Activated T-helper 2 cell treated with anti-CD3 and anti-CD28 coated beads, Interferon-gamma antibody, Interleukin-2, Interleukin-4, amounts not matched to agents 10 μg/mL and 5 μg/mL and 100 μg/mL, durations not matched to agents 14 hours and 24 hours and 36 hours (primary cell): ENCODE measurements at places on chromosomes 7 and 10.

DNA sequence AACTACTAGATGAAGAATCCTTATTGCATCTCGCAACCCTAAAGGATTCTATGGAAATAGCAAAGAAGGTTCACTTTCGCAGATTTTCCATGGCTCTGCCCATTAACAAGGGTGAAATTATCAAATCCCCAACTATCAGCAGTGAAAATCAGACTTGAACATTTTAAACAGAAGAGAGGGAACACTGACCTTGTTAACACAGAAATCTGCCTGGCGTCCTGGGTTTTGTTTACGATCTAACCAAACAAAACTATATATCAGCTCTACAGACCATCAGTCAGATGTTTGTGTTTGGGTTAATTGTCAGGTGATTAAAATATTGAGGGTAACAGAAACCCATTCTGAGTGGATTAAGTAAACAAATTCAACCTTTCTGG is 1.9 kb downstream of the CTTNBP2 start:
- no peak for DNase-seq

DNA sequence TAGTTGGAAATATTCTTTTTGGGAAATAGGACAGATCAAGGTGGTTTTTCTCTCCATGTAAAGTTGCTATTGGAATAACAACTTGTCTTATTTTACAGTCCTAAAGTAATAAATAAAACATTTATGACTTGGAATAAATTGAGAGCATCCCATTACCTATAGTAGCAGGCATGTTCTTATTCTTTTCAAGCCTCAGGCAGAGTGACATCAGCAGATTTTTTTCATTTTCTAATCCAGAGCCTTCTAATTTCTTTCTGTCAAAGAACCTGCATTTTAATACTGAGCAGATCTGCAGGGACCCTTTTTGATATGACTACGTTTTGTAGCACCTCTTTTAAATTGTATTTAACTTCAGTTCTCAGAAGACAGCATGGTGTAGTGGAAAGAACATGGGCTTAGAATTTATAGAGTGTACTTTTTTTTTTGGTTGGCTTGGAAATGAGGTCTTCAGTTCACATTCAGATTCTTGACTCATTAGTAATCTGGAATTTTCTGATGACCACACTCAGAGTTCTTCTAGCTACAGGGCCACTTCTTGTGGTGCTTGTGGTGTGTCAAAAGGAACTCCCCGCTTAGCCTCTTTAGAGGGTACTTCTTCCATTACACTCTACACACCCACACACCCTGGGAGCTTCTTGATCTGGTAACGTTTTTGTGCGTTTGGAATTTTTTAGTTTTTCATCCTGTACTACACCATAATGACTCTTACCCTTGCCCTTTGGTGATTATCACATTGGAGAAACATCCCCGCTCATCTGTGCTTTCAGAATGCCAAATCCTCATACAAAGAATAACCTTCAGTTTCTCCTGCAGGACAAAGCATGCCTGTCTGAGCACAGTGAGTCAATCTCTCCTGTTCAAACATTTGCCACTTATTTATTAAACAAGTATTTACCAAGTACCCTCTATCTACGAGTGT is 34.6 kb downstream of the AGK start:
- DNase-seq = no peak

GRCh38 chr10:35898716-35899440 is 256.8 kb upstream of the FZD8 start:
- DNase-seq = no peak

GRCh38 chr7:2012044-2012900 is 220.5 kb downstream of the MAD1L1 start:
- no peak for DNase-seq

GRCh38 chr7:50684713-50685075 is 98.0 kb downstream of the GRB10 start:
- no peak for DNase-seq

- DNase-seq = no peak
Measured at GRCh38 chr7:25122373-25122772, 2.7 kb downstream of the CYCS start.

DNA sequence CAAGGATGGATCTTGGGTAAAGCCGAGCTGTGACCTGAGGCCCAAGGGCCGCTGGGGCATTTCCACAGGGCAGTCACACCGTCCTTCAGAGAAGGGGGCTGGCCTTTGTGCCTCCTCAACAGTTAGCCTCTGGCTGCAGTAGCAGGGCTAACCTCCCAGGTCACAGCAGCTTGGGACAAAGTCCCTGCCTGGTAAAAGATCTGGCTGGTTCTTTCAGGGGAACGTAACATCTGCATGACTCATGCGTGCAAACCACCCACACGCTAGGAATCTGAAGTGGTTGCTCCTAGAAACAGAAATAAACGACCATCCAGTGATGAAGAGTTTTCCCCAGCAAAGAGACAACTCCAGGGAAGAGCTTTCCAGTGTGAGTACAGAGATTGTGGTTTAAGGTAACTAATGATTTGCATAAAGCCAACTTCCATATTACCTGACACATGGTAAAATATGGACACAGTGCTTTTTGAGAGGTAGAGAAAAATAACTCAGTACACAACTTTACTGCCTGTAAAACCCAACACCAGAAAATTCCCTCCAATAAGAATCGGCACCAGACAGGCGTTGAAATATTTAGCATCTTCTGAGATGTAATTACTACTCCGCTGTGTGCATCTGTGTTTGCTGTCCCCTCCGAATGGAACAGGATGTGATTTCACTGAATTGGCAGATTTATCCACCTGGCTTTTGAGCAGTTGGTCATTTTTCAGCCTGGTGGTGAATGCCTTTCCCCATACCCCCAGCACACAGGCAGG is 84.9 kb upstream of the ADRB1 start:
- DNase-seq = no peak

DNA sequence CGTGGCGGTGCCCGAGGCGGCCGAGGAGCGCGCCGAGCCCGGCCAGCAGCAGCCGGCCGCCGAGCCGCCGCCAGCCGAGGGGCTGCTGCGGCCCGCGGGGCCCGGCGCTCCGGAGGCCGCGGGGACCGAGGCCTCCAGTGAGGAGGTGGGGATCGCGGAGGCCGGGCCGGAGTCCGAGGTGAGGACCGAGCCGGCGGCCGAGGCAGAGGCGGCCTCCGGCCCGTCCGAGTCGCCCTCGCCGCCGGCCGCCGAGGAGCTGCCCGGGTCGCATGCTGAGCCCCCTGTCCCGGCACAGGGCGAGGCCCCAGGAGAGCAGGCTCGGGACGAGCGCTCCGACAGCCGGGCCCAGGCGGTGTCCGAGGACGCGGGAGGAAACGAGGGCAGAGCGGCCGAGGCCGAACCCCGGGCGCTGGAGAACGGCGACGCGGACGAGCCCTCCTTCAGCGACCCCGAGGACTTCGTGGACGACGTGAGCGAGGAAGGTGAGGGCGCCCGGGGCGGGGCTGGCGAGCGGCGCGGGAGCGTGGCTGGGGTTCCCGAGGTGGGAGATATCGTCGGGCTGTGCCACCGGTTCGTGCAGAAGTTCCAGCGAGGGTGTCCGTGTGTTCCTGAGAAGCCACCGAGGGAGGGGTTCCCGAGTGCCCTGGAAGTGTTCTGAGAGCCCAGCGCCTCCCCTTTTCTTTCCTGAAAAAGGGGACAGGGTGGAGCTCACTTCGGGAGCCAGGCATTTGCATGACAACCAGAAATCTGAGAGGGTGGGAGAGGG is 495 bp downstream of the EIF3B start:
- DNase-seq = no peak

DNA sequence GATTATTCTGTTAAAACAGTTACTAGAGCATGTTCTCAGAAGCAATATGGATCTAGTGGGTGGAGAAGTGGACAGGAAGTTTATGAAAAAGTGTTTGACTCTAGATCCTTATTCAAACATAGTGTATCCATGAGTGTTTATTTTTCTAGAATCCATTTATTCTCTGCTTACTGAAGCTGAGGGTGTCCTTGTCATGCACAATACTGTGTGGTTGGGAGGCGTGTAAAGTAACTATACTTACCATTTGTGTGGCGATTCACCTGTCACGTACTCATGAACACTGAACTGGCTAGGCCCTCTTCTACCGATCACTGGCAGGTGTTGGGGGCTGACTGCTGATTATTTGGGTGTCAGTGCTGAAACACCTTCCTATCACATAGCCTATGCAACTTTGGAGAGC is 74.0 kb downstream of the POU6F2 start:
- no peak for DNase-seq

- DNase-seq = no peak
Measured at GRCh38 chr7:2280424-2280823, 33.8 kb downstream of the SNX8 start.

DNA sequence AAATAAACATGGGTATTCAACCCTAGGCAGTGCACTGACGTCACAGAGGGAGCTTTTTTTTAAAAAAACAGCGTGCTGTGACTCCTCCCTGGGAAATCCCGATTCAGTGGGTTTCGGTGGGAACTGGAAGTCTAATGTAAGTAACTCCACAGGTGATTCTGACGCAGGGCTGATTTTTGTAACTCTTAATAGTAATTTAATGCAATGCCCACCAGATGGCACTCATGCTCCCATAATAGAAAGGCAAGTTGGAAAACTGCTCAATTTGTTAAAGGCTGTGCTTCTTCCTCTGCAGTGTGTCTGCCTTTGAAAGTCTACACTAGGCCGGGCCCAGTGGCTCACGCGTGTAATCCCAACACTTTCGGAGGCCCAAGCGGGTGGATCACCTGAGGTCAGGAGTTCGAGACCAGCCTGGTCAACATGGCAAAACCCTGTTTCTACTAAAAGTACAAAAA is 10.9 kb upstream of the RSU1 start:
- peak; percentile 46 for DNase-seq
